ENCODE measurements at places on chromosomes 2 and 18. TPM values are rescaled to one million over a fixed set of nuclear protein-coding genes. Genes with fewer than 3 reads are reported as not detected.

DNA sequence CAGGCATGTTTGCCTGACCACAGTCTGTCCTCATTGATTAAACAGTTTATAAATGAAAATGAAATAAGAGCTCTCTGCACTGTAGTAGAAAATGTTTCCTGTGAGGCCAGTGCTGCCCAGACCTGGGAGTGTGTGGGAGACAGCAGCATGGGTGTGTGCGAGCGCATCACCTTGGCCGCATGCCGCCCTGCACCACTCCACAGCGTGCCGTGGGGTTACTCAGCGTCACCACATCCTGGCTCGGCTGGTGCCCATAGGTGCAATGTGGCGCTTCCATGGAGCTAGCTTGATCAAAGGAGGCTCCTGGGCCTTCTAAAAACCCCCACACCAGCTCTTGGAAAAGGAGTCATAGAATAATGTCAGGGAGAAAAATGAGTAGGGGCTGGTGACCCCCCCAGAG, 76.0 kb upstream of the EPC2 start:
- no peak overlapping the region for H3K27ac ChIP-seq
- peaks cover 13% of the 10 kb centered on the region for H3K4me1 ChIP-seq
- no peaks in the 10 kb centered on the region for H3K36me3 ChIP-seq
- DNase-seq = peak; percentile 33
- no peak overlapping the region for H3K4me3 ChIP-seq

DNA sequence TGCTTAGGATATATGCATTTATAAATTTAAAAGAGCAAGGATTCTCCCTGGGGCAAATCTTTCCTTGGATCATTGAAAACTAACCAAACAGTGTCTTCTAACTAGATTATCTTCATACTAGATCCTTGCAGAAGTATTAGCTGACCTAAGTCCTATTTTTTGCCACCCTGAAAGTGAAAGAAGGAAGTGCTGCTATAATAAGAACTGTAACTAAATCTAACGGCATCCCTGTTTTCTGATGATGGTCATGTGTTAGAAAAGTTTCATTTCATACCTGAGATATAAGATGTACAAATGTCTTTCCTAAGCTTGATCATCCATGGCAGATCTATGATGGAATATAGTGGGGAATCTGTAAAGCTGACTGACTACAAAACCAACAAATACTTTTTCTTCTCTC, 102.7 kb downstream of the MAP2 start:
- no peaks in the 10 kb centered on the region for H3K27me3 ChIP-seq
- peaks cover 2% of the 10 kb centered on the region for H3K4me1 ChIP-seq
- DNase-seq = no peak
- no peak overlapping the region for H3K4me3 ChIP-seq
- no peaks in the 10 kb centered on the region for H3K36me3 ChIP-seq

The ZNF892 gene
- total RNA-seq = 3.0 TPM

DNA sequence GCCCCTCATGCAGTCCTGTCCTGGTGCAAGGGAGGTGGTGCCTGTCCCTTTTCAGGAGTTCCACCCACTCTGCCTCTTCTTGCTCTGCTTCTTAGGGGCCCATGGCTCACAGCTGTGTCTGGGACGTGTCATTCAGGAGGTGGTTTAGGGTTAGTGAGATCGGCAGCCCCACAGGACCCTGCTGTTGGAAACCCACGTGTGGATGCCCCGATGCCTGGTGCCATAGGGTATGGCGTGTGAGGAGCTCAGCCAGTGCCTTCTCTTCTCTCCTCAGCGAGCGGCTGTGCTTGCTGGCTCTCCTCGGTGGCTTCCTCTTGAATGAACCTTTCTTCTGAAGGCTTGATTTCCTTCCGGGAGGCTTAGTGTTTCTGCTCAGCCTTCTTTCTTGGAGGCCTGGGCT, 55.2 kb downstream of the LDLRAD4 start:
- peak overlapping the region; percentile 72 for H3K4me3 ChIP-seq
- peak overlapping the region; percentile 80 for H3K27ac ChIP-seq
- H3K27me3 ChIP-seq = no peaks in the 10 kb centered on the region
- peak; percentile 45 for DNase-seq

The ZSWIM2 gene
- total RNA-seq = not detected

- no peak for DNase-seq
- H3K27me3 ChIP-seq = peaks cover 4% of the 10 kb centered on the region
- H3K27ac ChIP-seq = no peak overlapping the region
These were observed 29.2 kb downstream of the AGAP1 start for GRCh38 chr2:235523021-235523420.

DNA sequence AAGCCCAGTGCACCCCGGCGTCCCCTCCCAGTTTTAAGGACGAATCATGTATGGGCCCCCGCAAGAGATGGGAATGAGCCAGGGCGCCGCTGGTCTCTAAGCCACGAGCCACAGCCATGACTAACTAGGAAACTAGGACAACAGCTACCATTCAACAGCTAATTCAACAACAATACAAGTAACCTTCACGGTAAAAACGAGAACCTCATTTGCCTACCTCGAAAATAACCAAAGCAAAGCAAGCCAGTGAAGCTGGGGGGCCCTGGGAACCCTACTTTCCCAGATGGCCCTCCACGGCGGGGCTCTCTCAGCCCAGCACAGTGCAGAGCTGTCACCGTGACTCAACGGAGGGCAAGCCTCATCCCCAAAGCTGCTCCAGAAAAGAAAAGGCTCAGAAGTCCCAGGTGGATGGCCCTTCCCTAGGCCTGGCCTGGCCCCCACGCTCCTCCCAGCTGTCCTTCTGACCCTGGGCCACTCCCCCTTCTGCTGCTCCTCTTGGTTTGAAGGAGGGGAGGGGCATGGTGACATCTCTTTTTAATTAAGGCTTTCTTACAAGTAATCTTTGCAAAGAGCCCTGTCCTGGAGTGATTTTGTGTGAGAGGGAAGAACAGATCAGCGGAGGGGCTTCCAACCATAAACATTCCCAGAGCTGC, 126.3 kb downstream of the HDAC4 start:
- H3K4me1 ChIP-seq = peaks cover 90% of the 10 kb centered on the region
- H3K27me3 ChIP-seq = peaks cover 16% of the 10 kb centered on the region
- peak; percentile 57 for DNase-seq
- H3K36me3 ChIP-seq = peaks cover 23% of the 10 kb centered on the region
- peak overlapping the region; percentile 92 for H3K27ac ChIP-seq

The SPATA3 gene
- total RNA-seq = not detected

The XIRP2 gene
- total RNA-seq = not detected

The CYP27C1 gene
- not detected for total RNA-seq

DNA sequence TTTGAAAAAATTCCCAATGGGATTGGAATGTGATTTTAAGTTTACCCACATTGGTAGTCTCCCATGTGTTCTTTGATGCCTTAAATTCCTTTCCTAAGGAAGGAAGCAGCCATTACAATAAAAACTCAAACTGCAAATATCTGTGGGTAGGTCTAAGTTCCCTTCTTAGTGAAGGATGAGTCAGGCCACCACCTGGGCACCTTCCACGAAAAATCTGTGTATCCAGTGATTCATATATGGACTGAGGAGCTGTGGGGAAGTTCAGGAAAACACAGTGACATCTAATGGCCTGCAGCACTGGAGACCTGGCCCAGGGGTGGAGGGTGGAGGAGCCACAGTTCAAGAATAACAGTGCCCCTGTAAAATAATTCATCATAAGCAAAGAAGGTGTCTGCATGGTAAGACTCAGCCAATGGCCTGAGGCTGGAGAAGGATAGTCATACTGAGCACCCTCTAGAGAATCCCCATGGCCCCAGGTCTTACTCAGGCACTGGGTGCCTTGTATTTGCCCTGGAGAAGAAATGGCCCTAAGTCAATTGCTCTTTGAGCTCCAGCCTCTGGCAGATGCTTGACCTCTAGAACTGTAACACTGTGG, 248.6 kb downstream of the SP3 start:
- H3K36me3 ChIP-seq = no peaks in the 10 kb centered on the region
- no peak for DNase-seq
- no peak overlapping the region for H3K4me3 ChIP-seq
- H3K27ac ChIP-seq = no peak overlapping the region
- no peaks in the 10 kb centered on the region for H3K4me1 ChIP-seq

GRCh38 chr2:241799522-241800197, 9.3 kb upstream of the NEU4 start:
- no peaks in the 10 kb centered on the region for H3K36me3 ChIP-seq
- H3K27me3 ChIP-seq = peaks cover 5% of the 10 kb centered on the region
- H3K4me1 ChIP-seq = peaks cover 6% of the 10 kb centered on the region

GRCh38 chr2:8152392-8153257, 529.2 kb upstream of the ID2 start:
- no peak for DNase-seq
- no peaks in the 10 kb centered on the region for H3K27me3 ChIP-seq
- peaks cover 2% of the 10 kb centered on the region for H3K36me3 ChIP-seq

Data from activated CD4-positive, alpha-beta memory T cell treated with anti-CD3 and anti-CD28 coated beads, Interleukin-2, amount 10 ng/mL, durations not matched to agents 7 days and 5 days (primary cell).